ENCODE measurements at places on chromosomes 1 and 21.

DNA sequence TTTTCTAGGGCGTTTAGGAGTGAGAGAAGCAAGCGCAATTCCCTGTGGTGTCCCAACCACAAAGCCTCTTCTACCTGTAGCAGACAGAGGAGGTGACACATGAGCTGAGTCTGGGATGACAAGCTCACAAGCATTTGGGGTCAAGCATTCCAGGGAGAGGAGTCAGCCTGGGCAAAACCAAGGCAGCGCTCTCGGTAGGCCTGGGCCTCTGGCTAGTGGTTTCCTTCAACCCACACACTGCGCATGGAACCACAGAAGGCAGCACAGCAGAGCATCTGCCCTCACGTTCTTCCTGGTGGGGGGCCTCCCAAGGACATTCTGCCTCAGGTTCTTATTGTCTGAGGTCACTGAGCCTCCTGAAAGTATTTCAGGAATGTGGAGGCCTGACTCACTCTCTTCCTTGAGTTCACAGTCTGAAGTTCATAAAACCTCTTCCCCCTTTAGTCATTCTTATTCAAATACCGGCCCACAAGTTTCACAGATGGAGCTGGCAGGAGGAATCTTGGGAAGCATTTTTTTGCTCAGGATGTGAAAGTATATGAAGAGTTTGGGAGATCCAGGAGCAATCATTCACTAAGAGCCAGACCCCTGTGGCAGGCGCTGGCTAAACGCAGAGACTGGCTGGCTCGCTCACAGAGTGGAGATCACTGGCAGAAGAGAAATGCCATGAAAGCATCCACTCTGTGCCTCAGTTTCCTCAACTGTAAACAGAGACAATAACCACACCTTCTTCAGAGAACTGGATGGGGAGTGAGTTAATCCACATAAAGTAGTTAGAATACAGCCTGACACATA is 26.8 kb downstream of the CCN1 start:
- no peak for DNase-seq

- DNase-seq, result no peak
Observed at GRCh38 chr1:72178266-72178665, 104.1 kb downstream of the NEGR1 start.

- no peak for DNase-seq
Observed at GRCh38 chr21:32181457-32181856, 97.4 kb downstream of the MIS18A start.

- no peak for DNase-seq
Observed at GRCh38 chr1:65330822-65331221, 21.5 kb downstream of the DNAJC6 start.

DNA sequence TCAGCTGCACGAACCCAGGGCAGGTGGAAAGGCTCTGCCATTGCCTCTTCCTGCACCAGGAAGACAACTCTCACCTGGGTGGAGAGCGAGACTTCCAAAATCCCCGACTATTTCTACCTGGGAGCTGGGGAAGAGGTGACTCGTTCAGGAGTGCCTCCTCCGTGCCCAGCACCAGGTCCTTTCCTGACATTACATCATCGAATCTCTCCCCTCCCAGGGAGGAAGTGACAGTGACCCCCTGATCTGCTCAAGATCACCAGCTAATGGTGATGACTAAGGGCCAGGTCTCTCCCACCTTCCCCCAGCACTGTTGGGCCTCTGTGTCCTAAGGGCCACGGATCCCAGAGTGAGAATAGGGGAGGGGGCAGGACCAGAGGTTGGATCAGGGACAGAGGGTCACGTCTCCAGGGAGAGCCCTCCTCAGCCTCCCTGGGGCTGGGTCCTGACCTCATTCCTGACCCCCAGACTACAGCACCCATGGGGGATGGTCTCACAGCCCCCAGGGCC is 6.8 kb downstream of the MEGF6 start:
- DNase-seq, result no peak

GRCh38 chr1:12709696-12710095 is 6.2 kb upstream of the AADACL3 start:
- DNase-seq, result no peak

GRCh38 chr21:33023574-33024200 is 2.0 kb upstream of the OLIG2 start:
- DNase-seq, result no peak

DNA sequence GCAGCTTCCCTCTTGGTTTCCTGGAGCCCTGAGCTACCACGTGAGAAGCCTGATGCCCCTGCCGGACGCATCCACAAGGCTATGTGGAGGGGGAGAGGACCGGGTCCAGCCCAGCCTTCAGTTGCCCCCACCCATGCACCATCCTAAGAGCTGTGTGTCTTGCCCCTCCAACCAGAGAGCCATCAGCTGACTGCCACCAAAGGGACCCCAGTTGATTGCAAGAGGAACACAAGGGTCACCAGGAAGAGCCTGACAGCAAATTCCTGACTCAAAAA is 81.5 kb downstream of the GLIS1 start:
- no peak for DNase-seq

DNA sequence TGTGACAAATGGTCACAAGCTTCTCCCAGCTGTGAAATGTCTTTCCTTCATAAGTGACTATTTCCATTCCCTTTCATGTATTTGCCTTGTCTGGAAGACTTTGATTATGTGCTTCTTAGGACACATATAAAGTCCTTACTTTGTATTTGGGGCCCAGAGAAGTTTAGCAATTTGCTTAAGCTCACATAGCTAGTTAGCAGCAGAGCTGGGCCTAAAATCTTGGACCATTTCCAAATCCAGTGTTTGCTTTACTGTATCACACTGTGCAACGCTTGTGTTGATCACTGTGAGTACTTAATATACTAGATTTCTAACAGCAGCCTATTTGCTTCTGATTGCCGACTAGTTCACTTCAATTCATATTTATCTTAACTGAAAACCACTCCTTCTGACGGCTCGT is 2.2 kb upstream of the KCNA3 start:
- DNase-seq, result no peak

GRCh38 chr1:9062846-9063245 is 6.6 kb downstream of the SLC2A5 start:
- no peak for DNase-seq

GRCh38 chr1:247146671-247147070 is 25.1 kb downstream of the ZNF124 start:
- DNase-seq, result no peak

GRCh38 chr1:26553942-26554682 is 24.6 kb downstream of the RPS6KA1 start:
- DNase-seq, result no peak

GRCh38 chr1:95223110-95223509 is 10.9 kb upstream of the RWDD3 start:
- DNase-seq, result no peak

- DNase-seq, result no peak
Observed at GRCh38 chr1:223221686-223222085, 78.6 kb upstream of the TLR5 start.

DNA sequence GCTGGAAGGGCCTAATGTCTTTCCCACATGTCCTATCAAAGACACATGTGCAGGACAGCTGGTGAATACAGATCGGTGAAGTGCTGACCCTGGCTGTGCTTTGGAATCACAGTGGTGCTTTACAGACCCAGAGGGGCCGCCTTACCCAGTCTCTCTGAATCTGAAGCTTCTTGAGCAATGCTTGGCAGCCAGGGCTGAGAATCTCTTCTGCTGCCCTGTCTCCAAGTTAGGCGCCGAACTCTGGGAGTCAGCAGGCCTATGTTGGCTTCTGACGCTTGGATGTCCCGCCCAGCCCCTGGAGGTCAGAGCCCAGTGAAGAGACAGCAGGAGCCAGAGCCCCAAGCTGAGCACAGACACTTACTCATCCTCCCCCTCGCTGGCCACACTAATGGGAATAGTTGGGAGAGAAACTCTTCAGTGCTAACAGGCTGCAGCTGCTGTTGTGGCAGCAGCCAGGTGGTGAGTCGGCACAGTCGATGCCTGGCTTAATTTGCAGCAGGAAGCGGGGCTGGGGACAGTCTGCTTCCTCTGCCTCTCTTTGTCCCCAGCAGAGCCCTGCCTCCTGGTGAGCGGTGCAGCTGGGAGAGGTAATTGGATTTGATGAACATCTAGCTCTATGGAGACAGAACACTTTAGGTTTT is 68.1 kb downstream of the URB2 start:
- peak; percentile 87 for DNase-seq

DNA sequence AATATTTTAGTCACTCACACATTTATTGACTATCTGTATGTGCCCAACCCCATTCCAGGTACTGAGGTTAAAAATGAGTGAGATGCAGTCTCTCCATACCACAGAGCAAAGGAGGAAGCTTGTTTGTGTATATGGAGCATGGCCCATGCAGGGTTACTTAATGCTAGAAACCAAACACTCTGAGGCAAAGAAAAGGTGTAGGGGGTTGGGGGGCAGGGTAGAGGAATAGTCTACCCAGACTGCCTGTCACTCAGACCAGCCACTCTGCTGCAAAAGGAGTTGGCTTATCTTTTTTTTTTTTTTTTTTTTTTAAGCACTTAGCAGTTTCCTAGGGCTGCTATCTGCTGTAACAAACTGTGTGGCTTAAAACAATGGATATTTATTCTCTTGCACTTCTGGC is 19.8 kb downstream of the PGM1 start:
- DNase-seq, result no peak

- DNase-seq, result no peak
Observed at GRCh38 chr1:201001962-201002361, 21.6 kb downstream of the KIF21B start.

DNA sequence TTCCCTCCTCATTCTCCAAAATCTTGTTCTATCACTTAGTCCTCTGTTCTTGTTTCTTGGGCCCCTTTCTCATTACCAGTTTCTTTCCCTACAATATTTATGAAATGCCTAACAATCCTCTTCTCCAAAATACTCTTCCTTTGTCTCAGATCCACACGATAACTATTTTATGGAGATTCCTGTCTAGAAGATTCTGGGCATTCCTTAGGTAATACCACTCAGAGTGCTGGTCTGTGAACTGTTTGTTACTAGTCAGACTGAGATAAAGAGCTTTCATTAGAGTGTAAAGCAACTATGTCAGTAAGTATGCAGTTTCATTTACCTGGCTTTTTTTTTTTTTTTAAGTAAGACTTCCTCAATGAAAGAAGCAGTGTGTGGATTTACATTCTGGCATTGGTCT is 18.1 kb upstream of the RCOR3 start:
- no peak for DNase-seq

- DNase-seq, result no peak
Observed at GRCh38 chr1:167447521-167448136, 70.7 kb downstream of the CD247 start.

GRCh38 chr21:42552407-42553336 is 39.0 kb downstream of the SLC37A1 start:
- DNase-seq, result peak; percentile 10

DNA sequence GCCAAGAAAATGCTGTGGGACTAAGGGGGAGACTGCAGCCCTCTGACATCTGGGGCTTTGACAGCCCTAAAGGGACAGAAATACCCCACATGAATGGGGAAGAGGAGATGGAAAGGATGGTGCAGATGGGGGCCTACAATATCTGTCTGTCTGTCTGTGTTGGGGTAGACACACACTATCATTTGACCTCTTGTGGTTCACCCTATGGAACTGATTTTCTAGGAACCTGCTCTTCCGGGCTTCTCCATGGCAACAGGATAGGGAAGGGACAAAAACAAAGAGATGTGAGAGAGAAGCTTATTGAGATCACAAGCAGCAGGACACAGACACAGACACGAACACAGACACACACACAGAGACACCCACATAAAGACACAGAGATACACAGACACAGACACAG is 17.1 kb downstream of the KIF21B start:
- no peak for DNase-seq

DNA sequence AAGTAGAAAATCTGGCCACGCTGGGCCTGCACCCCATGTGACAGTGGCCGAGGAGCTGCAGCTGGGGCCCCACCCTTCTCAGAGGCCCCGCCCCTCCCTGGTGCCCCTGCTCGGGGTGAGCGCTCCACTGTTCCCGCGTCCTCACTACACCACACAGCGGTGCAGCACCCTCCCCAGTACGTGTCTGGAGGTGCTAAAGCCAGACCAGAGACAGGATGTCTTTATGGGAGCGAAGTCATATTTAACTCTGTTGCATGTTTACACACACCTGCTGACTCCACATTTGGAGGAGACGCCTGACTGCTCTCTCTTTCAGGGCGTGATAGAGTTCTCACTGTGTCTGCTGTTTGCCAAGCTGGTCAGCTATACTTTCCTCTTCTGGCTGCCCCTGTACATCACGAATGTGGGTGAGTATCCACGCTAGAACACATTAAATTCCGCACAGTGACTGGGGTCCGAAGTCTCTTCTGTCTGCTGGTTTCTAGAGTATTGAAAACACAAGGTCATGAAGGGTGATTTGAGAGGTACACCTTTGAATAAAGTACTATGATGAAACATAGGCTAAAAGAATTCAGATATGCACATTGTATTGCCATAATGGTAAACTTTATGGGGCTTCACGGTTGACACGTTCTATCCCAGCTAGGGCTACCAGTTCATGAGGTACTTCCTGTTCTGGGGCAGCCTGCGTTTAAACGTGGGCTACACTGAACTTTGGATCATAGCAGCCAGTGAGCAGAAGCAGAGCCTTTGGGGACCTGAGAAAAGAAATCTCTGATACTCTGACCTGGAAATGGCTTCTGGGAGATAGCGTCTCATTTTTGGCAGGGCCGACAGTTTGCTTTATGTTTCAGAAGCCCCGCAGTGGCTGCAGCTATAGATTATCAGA is 48.4 kb downstream of the SLC37A1 start:
- peak; percentile 21 for DNase-seq

DNA sequence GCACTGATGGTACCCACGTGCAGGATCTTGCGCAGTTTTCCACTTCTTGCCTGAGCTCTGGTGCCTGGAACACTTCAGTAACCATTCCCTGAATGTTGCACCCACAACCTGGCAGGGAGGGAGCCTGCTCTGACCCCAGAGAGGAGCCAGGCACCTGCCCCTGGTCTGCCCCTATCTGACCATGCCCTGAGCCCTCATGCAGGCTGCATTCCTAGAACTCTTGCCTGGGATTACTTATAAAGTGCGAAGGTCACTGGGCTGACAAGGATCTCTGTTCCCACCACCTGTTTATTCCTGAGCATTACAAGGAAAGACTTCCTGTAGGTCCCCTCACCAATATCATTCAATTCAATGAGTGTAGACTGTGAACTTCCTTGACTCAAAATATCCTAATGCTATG is 191.9 kb upstream of the FMN2 start:
- DNase-seq, result no peak

- no peak for DNase-seq
Observed at GRCh38 chr21:28604946-28605537, 387.6 kb downstream of the LTN1 start.

- peak; percentile 72 for DNase-seq
Observed at GRCh38 chr1:6634371-6635052, 9.8 kb downstream of the THAP3 start.

GRCh38 chr1:231610388-231610787 is 16.2 kb upstream of the DISC1 start:
- no peak for DNase-seq

GRCh38 chr1:27503844-27504587 is 14.0 kb upstream of the WASF2 start:
- DNase-seq, result no peak

Measured in right hindlimb (tissue), 1 donor.